ENCODE measurements at places on chromosomes 11 and 22. TPM values are rescaled to one million over a fixed set of nuclear protein-coding genes. Genes with fewer than 3 reads are reported as not detected.
A peak's percentile ranks its signal among the peaks of the same experiment; 100 is the strongest.

Gene SERHL2
- 3.8 TPM for total RNA-seq

GRCh38 chr11:64516226-64516625 lies 74.8 kb upstream of the SLC22A12 start:
- no peak for DNase-seq

GRCh38 chr11:2807025-2807681 lies 78.4 kb downstream of the CDKN1C start:
- peak; percentile 81 for DNase-seq

Gene TPBGL
- total RNA-seq, result not detected

Gene RHOD
- 10.2 TPM for total RNA-seq
